ENCODE measurements at places on chromosomes 12 and 14.

- no peak for DNase-seq
These were observed 8.3 kb upstream of the WSCD2 start for GRCh38 chr12:108120863-108121165.

DNA sequence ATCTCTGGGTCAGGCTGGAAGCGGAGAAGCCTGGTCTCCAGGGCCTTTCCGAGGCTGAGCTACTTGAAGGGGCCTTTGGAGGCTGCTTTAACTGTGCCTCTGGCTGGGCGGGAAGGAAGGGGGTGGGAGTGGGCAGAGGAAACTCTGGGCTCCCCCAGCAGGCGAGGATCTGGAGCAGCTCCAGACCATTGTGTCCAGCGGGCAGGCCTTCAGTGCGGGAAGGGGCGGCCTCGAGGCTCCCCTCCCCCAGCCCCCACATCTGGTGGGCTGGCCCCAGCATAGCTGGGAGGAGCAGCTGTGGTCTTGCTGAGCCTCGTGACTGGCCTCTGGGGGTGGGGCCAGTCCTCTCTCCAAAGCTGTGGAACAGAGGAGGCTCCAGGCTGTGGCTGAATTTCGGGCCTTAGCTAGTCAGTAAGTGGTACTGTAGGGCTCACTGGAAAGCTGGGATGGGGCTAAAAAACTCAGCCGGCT lies 3.4 kb downstream of the TAMALIN start:
- DNase-seq, result no peak

GRCh38 chr14:45426685-45427282 lies 173.8 kb upstream of the MIS18BP1 start:
- no peak for DNase-seq

DNA sequence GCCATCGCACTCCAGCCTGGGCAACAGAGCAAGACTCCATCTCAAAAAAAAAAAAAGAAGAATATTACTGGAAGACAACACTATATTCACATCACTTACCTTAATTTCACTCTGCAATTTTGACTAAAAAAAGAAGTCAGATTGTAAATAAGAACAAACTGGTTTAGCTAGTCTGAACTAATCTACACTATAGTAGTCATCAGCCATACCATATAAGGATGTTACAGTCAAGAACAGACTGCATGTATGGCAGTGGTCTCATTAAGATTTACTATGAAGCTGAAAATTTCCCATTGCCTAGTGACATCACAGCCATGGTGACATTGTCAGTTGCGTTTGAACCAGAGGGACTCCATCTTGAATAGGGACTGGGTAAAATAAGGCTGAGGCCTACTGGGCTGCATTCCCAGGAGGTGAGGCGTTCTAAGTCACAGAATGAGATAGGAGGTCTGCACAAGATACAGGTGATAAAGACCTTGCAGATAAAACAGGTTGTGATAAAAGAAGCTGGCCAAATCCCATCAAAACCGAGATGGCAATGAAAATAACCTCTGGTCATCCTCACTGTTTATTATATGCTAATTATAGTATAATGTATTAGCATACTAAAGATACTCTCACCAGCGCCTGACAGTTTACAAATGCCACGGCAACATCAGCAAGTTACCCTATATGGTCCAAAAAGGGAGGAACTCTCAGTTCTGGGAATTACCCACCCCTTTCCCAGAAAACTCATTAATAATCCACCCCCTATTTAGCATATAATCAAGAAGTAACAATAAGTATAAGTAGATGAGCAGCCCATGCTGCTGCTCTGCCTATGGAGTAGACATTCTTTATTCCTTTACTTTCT lies 51.2 kb downstream of the OSBPL8 start:
- no peak for DNase-seq

DNA sequence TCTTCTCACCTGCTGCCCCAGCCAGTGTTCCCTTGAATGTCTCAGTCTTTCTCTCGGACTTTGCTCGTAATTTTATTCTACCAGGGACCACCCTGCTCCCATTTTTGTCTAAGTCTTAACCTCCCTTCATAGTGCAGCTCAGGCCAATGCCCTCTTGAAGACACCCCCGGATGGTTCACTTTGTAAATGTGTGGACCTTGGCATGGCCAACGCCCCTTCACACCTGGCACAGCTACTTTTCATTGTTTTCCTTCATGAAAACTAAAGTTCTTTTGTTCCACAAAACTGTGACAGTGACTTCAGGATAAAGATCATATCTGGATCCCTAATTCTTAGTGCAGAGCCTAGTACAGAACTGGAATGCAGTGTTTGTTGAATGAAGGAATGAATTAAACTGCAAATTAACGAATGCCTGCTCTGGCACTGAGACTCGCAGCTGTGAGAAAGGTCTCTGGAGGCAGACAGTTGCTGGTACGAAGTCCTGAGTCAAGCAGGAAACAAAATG lies 3.5 kb upstream of the RNASE4 start:
- no peak for DNase-seq

DNA sequence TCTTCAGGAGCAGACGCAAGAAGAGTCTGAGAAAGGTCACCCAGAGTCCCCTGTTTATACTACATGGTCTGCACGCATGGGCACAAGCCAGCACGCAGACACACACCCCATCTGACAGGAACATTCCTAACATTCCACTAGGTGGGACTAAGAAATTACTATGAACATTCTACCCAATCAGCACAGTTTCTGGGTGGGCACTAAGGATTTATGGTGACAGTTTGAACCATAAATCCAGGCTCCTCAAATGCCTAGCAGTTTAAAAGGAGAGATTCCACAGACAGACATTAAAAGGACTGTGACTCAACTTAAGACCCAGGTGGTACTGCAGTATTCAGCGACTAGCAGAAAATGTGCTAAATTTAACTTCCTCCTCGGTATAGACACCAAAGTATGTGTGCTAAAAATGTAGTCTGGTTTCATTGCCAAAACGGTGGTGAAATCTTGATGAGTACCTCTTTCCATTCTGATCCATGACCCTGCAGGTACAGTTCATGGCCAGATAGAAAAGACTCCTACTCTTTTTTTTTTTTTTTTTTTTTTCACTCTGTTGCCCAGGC lies 16.2 kb downstream of the ABHD4 start:
- DNase-seq, result no peak

- no peak for DNase-seq
These were observed 946 bp downstream of the DDX24 start for GRCh38 chr14:94079891-94080620.

- DNase-seq, result no peak
These were observed 94.0 kb upstream of the PPM1H start for GRCh38 chr12:63028951-63029350.

GRCh38 chr12:56884421-56884820 lies 49.8 kb downstream of the SDR9C7 start:
- DNase-seq, result no peak

GRCh38 chr12:18979401-18980126 lies 150.0 kb upstream of the PLEKHA5 start:
- no peak for DNase-seq

GRCh38 chr14:94538070-94538740 lies 23.0 kb upstream of the SERPINA4 start:
- DNase-seq, result no peak

- no peak for DNase-seq
These were observed 4.9 kb downstream of the RFLNA start for GRCh38 chr12:124299628-124300388.

DNA sequence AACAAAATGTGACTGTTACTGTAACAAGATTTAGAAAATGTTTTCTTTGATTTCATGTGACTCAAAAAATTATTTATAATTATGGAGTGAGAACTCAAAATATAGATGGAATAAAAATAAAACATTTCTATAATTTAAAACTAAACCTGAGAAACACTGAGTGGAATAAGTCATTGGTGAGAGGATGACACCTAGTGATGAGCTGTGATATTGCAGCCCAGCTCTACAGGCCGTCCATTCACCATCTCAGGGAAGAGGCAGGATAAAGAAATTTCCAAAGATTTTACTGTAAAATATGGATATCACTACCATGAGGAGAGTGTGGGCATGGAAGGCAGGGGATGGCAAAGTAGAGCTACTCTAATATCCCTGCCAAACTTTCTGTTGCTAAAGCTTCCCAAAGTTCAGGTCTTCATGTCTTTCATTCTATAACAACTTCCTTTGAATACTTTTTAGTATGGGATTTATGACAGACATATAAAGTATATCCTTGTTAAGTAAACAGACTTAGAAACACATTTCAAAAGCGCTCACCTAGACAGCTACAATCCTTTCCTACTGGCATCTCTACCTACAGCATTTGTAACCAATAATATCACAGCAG lies 308.0 kb downstream of the ITPR2 start:
- no peak for DNase-seq

DNA sequence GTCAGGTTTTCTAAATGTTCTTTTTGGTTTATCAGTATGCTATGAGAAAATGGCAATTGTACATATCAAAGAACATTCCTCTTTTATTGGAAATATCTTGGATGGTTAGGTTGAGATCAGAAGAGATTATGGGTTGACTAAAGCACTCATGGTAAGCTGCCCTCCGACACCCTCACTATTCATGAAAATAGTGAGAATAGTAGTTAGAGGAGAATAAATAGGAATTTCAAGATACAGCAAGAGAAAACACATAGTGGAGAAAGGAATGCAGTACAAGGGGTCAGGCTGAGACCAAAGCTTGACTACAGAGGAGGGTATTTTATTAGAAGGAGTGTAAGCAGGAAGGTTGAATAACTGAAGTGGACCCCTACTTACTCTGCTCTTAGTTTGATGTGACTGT lies 112.5 kb downstream of the PTPRQ start:
- no peak for DNase-seq

GRCh38 chr12:116597886-116598285 lies 38.7 kb downstream of the MAP1LC3B2 start:
- DNase-seq, result no peak

DNA sequence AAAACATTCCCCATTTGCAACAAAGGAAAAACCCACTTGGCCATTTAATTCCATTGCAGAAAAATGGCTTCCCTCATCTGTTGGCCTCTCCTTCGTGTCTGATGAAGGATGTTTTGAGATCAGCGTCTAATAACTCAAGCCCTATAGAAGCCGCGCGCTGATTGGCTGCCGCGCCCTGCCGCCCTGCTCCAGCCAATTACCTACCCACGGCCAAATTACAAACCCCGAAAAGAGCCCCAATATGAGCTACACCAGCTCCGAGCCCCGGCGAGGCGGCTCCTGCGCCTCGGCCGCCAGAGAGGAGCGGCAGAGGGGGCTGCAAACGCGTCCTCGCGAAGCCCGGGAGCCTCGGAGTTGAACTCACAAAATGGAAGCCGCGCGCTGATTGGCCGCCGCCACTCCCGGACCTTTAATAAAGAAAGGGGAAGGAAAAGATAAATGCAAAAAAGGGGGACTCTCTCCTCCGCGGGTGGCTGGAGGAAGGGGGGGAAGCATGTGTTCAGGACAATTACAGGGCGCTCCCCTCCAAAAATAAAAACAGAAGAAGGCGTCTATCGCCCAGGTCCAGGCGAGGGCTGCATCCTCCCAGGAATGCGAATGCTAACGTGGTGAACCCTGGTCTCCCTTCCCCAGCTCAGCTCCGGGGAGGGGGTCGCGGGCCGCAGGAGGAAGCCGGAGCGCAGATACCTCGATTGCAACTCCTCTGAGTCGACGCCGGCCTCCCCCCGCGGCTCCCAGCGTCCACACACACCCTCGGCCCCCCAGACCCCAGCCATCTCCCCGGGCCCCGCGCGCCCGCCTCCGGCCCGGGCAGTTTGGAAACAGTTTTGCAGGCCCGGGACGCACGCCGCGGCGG lies 738 bp upstream of the SETD1B start:
- DNase-seq, result peak; percentile 75

- no peak for DNase-seq
These were observed 33.8 kb downstream of the CACNA2D4 start for GRCh38 chr12:1884651-1885050.

DNA sequence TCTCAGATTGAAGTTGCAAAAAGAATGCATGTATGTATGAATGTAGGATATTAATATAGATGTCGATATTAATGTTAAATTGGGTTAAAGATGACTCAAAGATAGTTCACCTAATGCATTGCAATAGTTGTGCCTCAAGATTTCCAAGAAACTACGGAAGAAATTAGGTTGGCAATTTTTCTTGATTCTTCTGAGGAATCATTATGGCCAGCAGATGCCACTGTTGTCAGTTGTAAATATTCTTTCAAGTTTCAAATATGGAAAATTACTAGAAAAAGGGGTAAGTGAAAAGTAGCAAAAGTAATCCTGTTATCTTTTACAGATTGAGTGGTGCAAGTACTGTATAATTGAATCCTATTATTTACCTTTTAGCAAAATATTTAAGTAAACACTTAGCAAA lies 202.1 kb downstream of the ADAMTS20 start:
- DNase-seq, result no peak

- DNase-seq, result no peak
These were observed 239.7 kb downstream of the SLC41A2 start for GRCh38 chr12:104718304-104718929.

DNA sequence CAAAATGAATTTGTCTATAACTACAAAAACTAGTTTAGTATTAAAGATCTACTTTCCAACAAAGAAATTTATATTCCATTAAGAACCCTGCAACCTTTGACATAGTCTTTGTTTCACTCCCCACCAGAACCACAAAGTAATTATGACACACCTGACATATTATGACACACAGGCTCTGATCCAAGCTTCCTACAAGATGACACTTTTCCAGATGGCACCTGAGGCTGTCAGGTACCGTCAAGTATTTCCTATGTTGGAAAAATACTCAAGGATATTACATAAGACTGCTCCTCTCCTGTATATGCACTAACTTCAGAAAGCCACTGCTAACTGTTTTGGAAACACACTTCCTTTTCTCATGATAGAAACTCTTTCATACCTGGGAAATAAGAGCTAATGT lies 38.9 kb downstream of the STXBP6 start:
- DNase-seq, result no peak

GRCh38 chr12:7293670-7294069 lies 10.2 kb upstream of the ACSM4 start:
- DNase-seq, result no peak

GRCh38 chr12:94133964-94134795 lies 14.2 kb upstream of the PLXNC1 start:
- no peak for DNase-seq

- DNase-seq, result no peak
These were observed 276.0 kb downstream of the ADGRD1 start for GRCh38 chr12:131229426-131230339.

DNA sequence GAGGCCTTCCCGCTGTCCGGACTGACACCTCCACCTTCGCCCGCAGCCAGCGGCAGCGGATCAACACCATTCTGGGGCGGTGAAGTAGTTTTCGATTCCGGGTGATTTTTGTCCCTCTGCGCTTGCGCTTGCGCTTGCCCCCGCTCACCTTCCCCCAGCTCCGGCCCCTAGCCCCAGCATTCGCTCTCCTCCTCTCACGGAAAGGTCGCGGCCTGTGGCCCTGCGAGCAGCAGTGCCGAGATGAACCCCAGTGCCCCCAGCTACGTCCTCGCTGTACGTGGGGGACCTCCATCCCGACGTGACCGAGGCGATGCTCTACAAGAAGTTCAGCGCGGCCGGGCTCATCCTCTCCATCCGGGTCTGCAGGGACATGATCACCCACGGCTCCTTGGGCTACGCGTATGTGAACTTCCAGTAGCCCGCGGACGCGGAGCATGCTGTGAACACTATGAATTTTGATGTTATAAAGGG lies 22.7 kb upstream of the SRGAP1 start:
- DNase-seq, result no peak
